GM23338 (cell line): ENCODE measurements at places on chromosomes 2 and 18. TPM values are rescaled to one million over a fixed set of nuclear protein-coding genes. Genes with fewer than 3 reads are reported as not detected.
A peak's percentile ranks its signal among the peaks of the same experiment; 100 is the strongest.

TUBB8B gene
- 1.0 and 3.6 TPM in 2 replicates for total RNA-seq

FAM124B gene
- 6.8 and 6.9 TPM in 2 replicates for total RNA-seq

REEP1 gene
- 1.6 and 4.5 TPM in 2 replicates for total RNA-seq

HRH4 gene
- total RNA-seq = 0.17 TPM in 1 of 2 replicates, not detected in the other

CREB1 gene
- total RNA-seq = 94.4 and 104 TPM in 2 replicates

PLEKHM3 gene
- total RNA-seq = 5.6 and 8.8 TPM in 2 replicates

STON1 gene
- total RNA-seq = 14.4 and 14.9 TPM in 2 replicates

SULT1C2 gene
- 0.69 and 1.9 TPM in 2 replicates for total RNA-seq

RAPH1 gene
- 36.2 and 39.1 TPM in 2 replicates for total RNA-seq

MSTN gene
- 0.21 TPM in 1 of 2 replicates, not detected in the other for total RNA-seq

EMILIN1 gene
- 4.8 and 15.4 TPM in 2 replicates for total RNA-seq

- H3K27ac ChIP-seq = no peak overlapping the region
- H3K27me3 ChIP-seq = no peaks in the 10 kb centered on the region
- peaks cover 18% of the 10 kb centered on the region for H3K36me3 ChIP-seq
- no peak for DNase-seq
- H3K4me3 ChIP-seq = no peak overlapping the region
- H3K4me1 ChIP-seq = peaks cover 12% of the 10 kb centered on the region; the same call in 1 of the 2 replicates
These were observed 275.8 kb upstream of the CCDC68 start for GRCh38 chr18:55235094-55235461.

GRCh38 chr18:9293948-9294347, 40.6 kb upstream of the TWSG1 start:
- H3K4me3 ChIP-seq = no peak overlapping the region
- H3K36me3 ChIP-seq = peaks cover 21% of the 10 kb centered on the region
- H3K4me1 ChIP-seq = no peaks in the 10 kb centered on the region
- DNase-seq = no peak

- H3K4me1 ChIP-seq = peaks cover 7% of the 10 kb centered on the region; the same call in 1 of the 2 replicates
- DNase-seq = no peak
- H3K27ac ChIP-seq = no peak overlapping the region
- H3K27me3 ChIP-seq = no peaks in the 10 kb centered on the region
- H3K4me3 ChIP-seq = no peak overlapping the region
- H3K36me3 ChIP-seq = no peaks in the 10 kb centered on the region
These were observed 284.6 kb downstream of the CCDC102B start for GRCh38 chr18:69082499-69082898.

DNA sequence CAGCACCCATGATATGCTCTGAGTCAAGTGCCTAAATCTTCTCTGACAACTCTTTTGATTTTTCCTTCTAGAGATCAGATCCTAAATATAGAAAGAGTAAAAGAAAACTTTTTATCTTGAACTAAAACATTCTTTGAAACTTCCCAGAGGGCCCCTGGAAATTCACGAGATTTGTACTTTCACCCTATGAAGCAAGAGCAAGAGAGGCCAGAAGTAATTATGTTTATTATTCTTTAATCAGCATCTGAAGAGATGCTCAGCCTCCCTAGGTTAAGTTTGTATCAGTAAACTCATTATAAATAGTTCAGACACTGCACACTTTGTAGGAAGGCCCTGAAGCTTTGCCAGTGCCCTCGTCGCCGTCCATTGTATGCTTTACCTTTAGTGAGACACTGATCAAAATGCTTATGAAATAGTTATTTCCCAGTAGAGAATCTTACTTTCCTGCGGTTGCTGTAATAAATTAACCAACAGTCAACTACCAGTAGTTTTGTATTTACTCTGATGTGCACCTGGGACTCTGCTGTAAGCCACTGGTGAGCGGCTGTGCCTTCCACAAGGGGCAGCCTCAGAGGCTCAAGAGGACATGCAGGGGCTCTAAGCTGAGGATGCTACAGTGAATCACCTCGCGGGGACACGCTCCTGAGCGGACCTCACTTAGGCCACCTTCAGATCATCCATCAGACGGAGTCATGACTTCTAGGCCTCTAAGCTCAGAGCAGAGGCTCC, 71.9 kb downstream of the BIN1 start:
- no peaks in the 10 kb centered on the region for H3K27me3 ChIP-seq
- no peaks in the 10 kb centered on the region for H3K36me3 ChIP-seq
- H3K27ac ChIP-seq = no peak overlapping the region
- H3K4me1 ChIP-seq = no peaks in the 10 kb centered on the region

DNA sequence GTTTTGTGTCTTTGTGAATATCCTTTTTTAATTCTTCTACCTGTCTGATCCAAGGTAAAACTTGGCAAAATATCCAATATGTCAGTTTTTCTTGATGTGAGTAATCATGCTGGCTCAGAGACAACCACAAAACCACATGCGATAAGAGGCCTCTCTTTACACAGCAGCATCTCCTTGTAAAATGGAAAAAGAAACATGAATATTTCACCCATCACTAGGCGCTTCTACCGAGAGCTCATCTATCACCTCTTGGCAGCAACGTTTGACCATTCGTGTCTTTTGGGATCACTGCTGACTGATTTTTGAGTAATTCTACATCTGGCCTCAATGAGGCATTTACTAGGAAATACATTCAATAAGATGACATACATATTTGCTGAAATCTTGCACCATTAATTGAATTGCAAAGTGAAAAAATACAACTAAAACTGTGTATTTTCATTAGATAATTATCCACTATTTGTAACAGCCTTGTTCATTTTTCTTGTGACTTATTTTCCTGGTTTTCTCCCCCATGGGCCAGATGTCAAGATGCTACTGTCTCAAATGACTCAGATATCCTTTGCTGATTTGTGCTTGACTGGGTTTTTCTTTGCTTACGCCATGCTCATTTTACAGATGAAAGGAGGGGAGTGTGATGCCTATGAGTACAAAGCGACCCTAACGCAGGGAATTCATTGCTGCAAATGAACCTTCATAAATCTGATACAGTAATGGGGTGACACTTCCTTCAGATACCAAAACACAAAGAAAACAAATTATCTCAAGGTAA, 467.5 kb downstream of the FBXO15 start:
- H3K27ac ChIP-seq = no peak overlapping the region
- no peaks in the 10 kb centered on the region for H3K36me3 ChIP-seq
- no peaks in the 10 kb centered on the region for H3K27me3 ChIP-seq
- no peak overlapping the region for H3K4me3 ChIP-seq
- no peak for DNase-seq

GRCh38 chr18:44786257-44786656, 105.6 kb downstream of the SETBP1 start:
- DNase-seq = no peak
- no peaks in the 10 kb centered on the region for H3K27me3 ChIP-seq
- H3K27ac ChIP-seq = no peak overlapping the region
- peaks cover 4% of the 10 kb centered on the region; the same call in 1 of the 2 replicates for H3K4me1 ChIP-seq
- H3K36me3 ChIP-seq = no peaks in the 10 kb centered on the region
- no peak overlapping the region for H3K4me3 ChIP-seq

DNA sequence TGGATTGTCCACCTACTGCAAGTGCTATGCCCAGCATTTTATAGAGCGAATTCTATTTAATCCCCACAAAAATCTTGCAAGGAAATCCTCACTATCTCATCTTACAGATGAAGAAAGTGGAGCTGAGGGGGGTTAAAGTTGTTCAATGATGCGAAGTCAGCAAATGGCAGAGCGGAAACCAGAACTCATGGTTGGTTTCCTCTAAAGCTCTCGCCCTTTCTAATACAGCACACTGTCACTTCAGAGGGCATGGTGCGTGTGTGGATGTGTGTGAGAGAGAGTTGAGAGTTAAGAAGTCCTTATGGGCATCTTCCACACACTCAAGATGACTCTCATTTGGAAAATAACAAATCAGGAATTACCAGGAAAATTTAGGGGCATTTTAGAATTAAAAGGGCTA, 78.4 kb downstream of the TGFA start:
- no peaks in the 10 kb centered on the region for H3K27me3 ChIP-seq
- H3K4me1 ChIP-seq = peaks cover 7% of the 10 kb centered on the region; the same call in 1 of the 2 replicates
- no peak overlapping the region for H3K4me3 ChIP-seq
- H3K36me3 ChIP-seq = no peaks in the 10 kb centered on the region

GRCh38 chr2:183493040-183493439, 368.8 kb downstream of the NUP35 start:
- DNase-seq = no peak
- H3K36me3 ChIP-seq = no peaks in the 10 kb centered on the region
- no peak overlapping the region for H3K27ac ChIP-seq
- peaks cover 10% of the 10 kb centered on the region for H3K4me1 ChIP-seq

- H3K27ac ChIP-seq = peak overlapping the region; percentile 99
- peak; percentile 36 for DNase-seq
- H3K36me3 ChIP-seq = peaks cover 27% of the 10 kb centered on the region
- H3K27me3 ChIP-seq = no peaks in the 10 kb centered on the region
- peaks cover 63% of the 10 kb centered on the region for H3K4me1 ChIP-seq
- H3K4me3 ChIP-seq = peak overlapping the region; percentile 57
These were observed 4.5 kb downstream of the CEBPZ start for GRCh38 chr2:37226863-37227262.

DNA sequence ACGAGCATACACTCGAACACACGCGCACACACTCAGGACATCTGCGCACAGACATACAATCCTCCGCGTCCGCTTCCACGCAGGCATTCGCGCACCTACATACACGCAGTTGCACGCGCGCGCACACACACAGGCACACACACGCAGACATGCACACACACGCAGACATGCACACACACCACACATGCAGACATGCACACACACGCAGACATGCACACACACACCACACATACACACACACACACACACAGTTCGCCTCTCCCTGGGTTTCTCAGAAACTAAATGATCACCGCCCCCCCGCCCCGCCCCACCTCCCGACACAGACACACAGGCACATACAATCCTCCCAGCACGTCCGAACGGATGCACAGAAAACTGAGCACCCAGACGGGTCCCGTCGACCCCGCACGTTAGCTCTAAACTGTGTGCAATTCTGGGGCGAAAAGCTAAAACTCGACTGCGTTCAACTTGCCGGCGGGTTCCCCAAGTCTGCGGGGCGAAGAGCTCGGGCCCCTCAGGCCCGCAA, 1.0 kb downstream of the EPHA4 start:
- H3K36me3 ChIP-seq = no peaks in the 10 kb centered on the region
- H3K27me3 ChIP-seq = peaks cover 79% of the 10 kb centered on the region
- no peak overlapping the region for H3K27ac ChIP-seq
- peaks cover 28% of the 10 kb centered on the region for H3K4me1 ChIP-seq
- H3K4me3 ChIP-seq = peak overlapping the region; percentile 93
- DNase-seq = no peak

DNA sequence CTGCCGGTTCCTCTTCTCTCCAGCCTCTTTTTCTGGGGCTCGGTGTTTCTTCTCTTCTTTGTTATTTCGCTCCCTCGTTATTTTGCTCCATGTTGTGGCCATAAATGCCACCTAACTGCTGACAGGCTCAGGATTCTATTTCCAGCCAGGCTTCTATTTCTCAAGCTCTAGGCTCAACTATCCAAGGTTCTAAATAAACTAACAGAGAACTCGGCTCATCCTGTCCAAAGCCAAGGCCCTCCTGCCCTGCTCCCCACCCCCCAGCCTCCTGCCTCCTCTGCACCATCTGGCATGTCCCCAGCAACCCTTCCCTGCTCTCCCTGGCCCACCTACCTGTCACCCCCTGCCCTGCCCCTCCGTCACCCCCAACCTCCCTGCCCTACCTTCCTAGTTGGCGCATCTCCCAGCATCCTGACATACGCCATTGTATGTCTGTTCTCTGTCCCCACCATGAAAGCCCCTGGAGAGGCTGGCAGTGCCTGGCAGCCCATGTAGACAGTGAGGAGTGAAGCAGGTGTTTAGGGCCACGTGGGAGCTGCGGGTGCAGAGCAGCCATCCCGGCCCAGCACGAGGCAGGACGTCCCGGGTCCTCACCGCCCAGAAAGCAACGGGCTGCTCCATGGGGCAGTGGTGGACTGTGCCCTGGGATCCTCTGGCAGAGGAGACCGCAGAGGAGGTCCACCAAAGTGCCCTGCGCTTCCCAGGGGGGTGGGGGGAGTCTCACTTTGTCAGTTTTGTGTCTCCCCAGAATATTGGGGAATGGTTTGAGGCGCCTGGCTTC, 186.9 kb downstream of the TWIST2 start:
- H3K36me3 ChIP-seq = no peaks in the 10 kb centered on the region
- no peaks in the 10 kb centered on the region for H3K4me1 ChIP-seq
- no peak overlapping the region for H3K27ac ChIP-seq
- no peak for DNase-seq

DNA sequence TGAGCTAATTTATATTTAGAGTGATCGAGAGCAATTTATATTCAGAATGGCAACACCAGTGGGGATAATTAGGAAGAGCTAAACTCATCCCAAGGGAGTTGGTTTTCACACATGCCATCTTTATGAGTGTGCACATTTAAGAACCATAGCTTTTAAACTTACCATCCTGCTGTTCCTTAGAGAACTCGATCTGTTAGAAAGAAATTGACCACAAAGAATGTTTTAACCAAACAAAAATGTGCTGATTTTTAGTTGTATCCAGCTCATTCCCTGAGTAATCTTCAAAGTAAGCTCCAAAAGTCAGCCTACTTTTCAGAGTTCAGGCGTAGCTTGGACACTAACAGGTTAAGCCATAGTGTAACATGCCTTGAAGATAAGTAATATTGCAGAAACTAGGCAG, 12.6 kb downstream of the MYL1 start:
- H3K36me3 ChIP-seq = no peaks in the 10 kb centered on the region
- no peaks in the 10 kb centered on the region for H3K4me1 ChIP-seq
- no peak overlapping the region for H3K4me3 ChIP-seq
- H3K27ac ChIP-seq = no peak overlapping the region
- DNase-seq = no peak

DNA sequence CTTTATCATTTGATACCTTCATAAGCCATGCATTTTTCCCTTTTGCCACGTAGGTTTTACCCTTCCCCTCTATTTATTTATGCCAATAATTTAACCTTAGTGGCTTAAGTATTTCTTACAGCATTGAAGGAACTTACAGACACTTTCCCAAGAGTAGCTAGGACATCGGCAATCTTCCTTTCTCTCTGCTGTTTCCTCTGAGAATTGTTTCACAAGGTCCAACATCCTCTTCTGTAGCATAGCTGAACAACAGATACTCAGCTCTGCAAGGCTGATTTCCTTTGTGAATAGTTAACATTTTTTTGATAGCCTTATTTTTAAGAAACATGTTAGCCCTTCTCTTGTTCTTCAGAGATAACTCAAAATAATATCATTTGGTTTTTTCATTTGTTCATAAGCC, 1.1 kb upstream of the GCA start:
- H3K36me3 ChIP-seq = no peaks in the 10 kb centered on the region
- no peak overlapping the region for H3K27ac ChIP-seq
- no peaks in the 10 kb centered on the region for H3K27me3 ChIP-seq
- H3K4me1 ChIP-seq = peaks cover 6% of the 10 kb centered on the region

GRCh38 chr18:69789794-69790193, 157.9 kb downstream of the CD226 start:
- DNase-seq = no peak
- no peaks in the 10 kb centered on the region for H3K27me3 ChIP-seq
- H3K4me3 ChIP-seq = no peak overlapping the region
- no peaks in the 10 kb centered on the region for H3K36me3 ChIP-seq

- no peak for DNase-seq
- peaks cover 6% of the 10 kb centered on the region; the same call in 1 of the 2 replicates for H3K4me1 ChIP-seq
- no peaks in the 10 kb centered on the region for H3K27me3 ChIP-seq
- no peaks in the 10 kb centered on the region for H3K36me3 ChIP-seq
These were observed 3.3 kb upstream of the MTLN start for GRCh38 chr2:110215566-110216158.
